ENCODE measurements at places on chromosomes 12 and 14.

GRCh38 chr14:68081489-68081888 is 261.9 kb downstream of the RAD51B start:
- DNase-seq = no peak

- no peak for DNase-seq
Measured at GRCh38 chr12:25979563-25979962, 21.1 kb downstream of the RASSF8 start.

- no peak for DNase-seq
Measured at GRCh38 chr12:84356224-84356623, 556.4 kb downstream of the SLC6A15 start.

DNA sequence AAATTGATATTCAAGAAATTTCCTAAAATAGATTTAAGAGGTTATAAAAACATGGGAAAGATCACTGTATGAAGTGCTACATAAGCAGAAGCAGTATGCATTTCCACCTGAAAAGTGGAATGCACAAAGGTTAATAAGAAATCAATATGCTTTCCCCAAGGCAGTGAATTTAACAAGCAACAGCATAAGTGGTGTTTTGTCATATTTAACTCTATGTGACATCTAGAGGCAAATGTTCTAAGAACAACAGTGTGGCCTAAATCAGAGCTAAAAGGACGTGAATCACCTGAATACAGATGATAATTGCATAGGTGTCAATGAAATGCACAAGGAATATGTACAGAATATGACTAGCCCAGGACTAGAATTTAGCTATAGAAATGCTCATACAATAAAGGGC is 49.5 kb downstream of the SLC2A13 start:
- no peak for DNase-seq

- DNase-seq = no peak
Measured at GRCh38 chr14:68747393-68747792, 45.5 kb downstream of the ZFP36L1 start.

DNA sequence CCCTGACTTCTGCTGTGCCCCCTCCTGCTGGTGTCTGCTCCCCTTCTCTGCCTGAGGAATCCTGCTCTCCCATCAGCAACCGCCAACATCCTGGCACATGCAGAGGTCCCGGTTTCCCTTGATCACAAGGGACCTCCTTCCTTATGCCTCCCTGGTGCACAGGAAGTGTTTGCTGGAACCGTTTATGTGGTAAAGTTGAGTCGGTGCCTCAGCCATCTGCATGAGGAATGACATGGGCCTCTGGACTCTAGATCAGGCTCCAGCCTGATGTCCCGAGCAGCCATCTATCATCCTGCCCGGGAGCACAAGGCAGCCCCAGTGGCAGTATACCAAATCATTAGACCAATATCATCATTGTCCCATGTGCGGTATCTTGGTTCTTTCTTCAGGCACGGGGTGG is 90.4 kb downstream of the BORCS5 start:
- DNase-seq = no peak

DNA sequence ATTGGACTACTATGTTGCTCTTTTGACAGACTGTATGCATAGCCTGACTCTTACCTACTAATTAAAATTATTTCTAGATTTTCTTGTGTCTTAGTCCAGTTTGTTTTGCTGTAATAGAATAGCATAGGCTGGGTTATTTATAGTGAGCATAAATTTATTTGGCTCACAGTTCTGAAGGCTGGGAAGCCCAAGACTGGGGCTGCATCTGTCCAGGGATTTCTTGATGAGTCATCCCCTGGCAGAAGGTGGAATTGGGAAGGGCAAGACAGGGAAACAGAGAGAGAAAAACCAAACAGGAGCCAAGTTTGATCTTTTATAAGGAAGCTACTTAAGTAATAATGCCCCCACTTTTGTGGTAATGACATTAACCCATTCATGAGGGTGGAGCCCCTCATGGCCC is 759.2 kb upstream of the LRFN5 start:
- DNase-seq = no peak
